HepG2 (cell line): ENCODE measurements at places on chromosomes 1 and 21.
A peak's percentile ranks its signal among the peaks of the same experiment; 100 is the strongest.

DNA sequence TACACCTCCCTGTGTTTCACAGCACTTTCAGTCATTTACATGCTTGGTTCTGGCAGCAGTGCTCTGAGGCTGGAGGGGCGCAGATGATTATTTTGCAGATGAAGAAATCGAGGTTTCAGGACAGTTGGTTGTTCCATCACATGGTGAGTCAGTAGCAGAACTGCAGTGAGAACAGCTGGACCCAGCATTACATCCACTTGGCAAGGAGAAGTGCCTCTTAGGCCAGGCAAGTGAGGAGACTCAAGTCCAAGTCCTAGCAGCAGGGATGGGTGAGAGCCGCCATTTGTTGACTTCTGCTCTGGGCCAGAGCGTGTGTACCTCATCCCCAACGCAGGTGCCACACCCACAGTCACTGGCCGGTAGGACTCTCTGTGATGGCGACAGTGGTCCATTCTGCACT, 26.8 kb upstream of the EPHA8 start:
- no peak for DNase-seq

- no peak for DNase-seq
Observed at GRCh38 chr1:155946633-155947219, 5.3 kb downstream of the RXFP4 start.

- no peak for DNase-seq
Observed at GRCh38 chr1:200053646-200054045, 26.1 kb downstream of the NR5A2 start.

DNA sequence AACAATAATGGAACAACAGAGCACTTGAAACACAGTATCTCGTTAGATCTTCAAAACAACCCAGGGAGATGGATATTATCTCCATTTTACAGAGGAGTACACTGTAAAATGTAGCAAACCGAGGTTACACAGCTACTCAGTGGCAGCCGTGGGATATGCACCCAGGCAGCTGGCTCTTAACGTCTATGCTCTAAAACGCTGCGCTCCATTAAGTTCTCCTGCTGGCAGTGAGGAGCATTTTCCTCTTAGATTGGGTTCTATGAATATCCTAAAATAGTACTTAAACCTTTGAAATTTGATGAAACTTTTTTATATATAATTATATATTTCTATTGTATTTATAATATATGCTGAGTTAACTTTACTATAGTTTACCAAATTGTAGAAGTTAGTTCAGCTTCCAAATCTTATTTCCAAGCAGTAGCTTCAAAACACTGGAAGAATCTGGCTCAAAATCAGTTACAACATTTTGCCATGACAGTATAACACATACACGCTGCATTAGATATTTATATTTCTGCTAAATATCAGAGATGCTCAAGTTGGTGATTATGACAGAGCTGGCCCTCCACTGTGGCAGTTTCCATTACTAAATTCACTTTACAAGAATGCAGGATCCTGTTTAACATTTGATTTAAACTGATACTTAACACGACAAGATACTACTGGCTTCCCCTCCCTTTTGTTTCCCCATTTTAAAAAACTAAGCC, 49.5 kb downstream of the TGFBR3 start:
- DNase-seq: no peak

GRCh38 chr1:31772669-31773248, 8.6 kb upstream of the ADGRB2 start:
- no peak for DNase-seq

DNA sequence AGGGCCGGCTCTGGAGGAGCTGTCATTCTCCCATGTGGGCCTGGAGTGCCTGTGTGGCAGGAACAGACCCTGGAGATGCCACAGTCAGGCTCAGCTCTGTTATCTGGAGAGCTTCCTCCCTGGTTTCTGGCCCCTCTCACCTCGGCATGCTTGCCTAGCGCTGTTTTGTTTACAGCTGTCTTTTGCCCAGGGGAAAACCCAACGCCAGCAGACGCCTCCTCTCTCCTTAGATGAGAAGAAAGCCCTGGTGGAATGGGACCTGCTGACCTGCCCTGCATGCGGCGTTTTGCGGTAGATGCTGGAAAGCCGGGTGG, 104.9 kb downstream of the CRYAA start:
- no peak for DNase-seq

DNA sequence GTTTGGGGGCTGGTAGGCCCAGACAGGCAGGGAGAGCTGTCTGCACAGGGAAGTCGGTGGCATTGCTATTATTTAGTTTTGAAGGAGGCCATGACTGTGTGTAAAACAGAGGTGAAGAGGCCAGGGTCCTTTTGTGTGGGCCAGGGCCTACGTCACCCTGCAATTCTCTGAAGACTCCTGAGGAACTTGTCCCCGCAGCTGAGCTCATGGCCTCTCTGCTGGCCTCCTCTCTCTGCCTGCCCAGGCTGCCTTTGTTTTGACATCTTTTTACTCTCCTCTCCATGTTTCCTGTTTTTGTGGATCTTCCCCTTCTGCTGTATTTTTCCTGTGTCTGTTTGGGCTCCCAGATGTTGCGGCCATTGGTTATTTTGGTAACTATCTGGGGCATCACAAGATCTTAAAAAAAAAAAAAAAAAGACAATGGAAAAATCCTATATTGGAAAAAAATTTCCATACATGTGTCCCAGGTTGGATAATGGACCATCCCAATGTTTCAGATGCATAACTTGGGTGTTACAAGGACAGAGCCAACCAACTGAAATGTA, 280.7 kb downstream of the RPS6KC1 start:
- no peak for DNase-seq

DNA sequence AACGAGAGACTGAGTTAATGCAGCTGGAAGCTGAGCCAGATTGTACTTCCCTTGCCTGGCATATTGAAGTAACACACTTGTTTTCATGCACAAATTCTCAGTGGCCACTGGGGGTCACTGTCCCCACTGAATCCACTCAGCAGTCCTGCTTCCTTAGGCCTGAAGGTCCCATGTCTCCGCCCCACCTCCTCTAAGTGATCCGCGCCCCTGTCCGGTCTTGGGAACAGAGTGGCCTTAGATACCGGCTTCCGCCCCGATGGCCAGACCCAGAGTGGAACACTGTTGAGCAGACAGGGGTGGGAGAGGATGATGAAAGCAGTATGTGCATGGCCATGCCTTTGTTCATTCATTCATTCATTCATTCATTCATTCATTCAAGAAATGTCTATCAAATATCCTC, 34.8 kb downstream of the CHAF1B start:
- DNase-seq: peak; percentile 63

- DNase-seq: no peak
Observed at GRCh38 chr1:209076688-209077087, 506.8 kb upstream of the CAMK1G start.
